Activated CD4-positive, alpha-beta T cell treated with anti-CD3 and anti-CD28 coated beads, Interleukin-2, Interleukin-4, amounts not matched to agents 100 ng/mL and 50 ng/mL, durations not matched to agents 16 hours and 8 hours (primary cell): ENCODE measurements at places on chromosomes 6 and 20.

GRCh38 chr20:48799328-48800105 lies 28.3 kb downstream of the PREX1 start:
- DNase-seq, result no peak

DNA sequence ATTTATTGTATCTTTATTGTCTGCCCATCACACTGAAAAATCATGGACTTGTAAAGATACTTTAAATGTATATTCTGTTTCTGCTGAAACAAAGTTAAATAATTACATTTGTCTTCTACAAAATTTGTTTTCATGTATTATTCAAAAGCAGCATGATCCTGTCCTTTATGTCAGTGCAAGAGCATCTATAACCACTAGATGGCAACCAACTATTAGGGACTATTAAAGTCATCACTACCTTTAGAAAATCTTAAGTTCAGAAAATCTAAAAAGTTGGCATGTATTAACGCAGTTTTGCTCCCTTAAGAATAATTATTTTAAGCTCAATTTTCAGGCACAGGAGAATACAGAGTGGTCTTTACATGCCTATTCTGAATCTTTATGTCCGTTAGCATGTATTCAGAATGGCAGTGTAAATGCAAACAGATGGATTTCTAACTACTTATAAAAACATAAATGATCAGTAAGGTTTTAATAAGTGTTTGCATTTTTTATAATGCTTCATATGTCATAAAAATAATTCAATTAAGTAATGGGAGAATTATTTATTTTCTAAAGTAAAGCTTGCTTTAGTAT lies 17.8 kb downstream of the TMEM30A start:
- DNase-seq, result peak; percentile 24

DNA sequence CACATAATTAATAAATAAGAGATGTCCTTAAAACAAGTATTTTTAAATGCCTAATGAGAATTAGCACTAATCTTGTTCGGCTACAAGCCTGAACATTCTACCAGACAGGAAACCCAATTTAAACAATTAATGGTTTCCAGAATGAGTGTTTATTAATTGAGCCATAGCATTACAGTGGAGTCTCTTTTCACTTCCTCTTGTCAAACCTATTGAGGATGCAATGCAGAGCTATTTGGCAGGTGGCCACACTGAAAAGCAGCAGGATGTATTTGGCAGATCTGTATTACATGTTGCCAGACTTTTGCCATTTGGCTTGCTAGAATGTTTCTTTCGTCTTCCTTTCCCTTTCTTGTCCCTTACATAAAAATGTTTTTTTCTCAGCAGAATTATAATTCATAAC lies 475.2 kb upstream of the MARCKS start:
- DNase-seq, result no peak

GRCh38 chr6:24788031-24788665 lies 10.6 kb downstream of the ARMH2 start:
- DNase-seq, result no peak

GRCh38 chr20:57092112-57092899 lies 174.1 kb downstream of the BMP7 start:
- DNase-seq, result peak; percentile 62

GRCh38 chr20:12597551-12597950 lies 411.2 kb upstream of the SPTLC3 start:
- no peak for DNase-seq

DNA sequence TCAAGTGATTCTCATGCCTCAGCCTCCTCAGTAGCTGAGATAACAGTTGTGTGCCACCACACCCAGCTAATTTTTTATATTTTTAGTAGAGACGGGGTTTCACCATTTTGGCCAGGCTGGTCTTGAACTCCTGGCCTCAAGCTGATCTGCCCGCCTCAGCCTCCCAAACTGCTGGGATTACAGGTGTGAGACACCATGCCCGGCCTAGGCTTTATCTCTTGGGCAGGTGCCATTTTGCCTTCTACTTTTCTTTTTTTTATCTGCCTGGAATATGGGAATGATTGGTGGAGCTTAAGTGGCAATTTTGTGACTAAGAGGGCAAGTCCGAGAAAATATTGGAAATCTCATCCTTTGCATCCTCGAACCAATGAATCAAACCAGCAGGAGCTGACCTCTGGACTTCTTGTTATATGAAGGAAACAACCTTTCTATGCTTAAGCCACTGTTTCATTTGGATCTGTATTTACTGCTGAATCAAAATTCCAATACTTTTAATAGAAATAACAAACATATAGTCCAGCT lies 128.9 kb upstream of the ZNF217 start:
- no peak for DNase-seq

DNA sequence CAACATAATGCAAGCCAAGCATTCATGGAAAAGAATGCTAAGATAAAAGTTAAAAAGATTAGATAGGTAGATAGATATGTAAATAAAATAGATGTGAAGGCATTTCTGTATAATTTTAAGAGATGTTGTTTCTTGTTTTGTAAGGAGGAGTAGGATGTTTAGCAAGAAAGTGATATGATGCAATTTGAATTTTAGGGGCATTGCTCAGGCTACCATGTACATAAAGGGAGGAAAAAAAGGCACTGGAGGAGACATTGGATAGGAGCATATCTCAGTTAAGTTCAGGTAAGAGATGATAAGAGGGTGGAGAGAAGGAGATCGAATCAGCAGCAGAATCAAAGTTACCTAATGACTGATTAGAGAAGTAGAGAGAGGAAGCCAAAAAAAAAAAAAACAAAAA lies 194.7 kb downstream of the TENT5A start:
- no peak for DNase-seq

DNA sequence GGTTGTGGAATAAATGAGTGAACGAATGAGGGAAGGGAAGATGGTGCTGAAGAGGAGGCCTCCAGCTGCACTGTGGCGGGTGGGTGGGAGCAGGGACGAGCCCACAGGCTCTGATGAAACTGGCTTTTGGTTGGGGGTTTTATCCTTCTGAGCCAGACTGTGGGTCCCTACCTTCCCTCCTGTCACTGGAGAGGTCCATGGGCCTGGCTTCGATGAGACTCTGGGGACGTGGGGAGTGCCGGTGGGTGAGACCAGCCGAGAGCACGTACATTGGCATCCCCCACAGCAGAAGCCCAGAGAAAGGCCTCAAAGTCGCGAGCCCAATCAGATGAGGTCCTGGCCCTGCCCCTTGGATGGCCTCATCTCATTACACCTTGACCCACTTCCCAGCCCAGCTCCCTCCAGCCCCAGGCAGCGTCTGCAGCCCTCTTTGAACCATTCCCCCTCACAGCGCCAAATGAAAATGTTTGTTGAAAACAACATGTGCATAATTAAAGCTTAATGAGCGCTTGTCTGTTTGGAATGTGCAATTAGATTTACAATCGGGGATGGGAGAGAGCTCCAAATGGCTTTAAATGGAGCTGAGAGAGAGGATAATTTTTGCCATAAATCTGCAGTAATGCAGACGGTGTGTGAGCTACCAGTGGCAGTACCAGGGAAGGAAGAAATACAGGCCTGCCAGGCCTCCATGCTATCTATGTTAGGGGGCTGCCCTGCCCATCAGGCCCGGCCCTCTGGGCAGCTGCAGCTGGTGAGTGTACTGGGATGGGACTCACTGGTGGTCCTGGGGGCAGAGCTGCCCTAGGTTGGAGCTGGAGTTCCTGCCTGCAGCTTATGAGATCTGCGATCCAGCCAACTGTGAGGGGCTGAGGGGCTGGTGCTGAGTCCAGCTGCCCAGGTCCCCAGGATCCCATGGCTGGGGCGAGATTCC lies 47.2 kb downstream of the TOX2 start:
- no peak for DNase-seq

GRCh38 chr20:5196149-5196548 lies 69.3 kb downstream of the CDS2 start:
- no peak for DNase-seq

GRCh38 chr6:168165891-168166290 lies 86.9 kb upstream of the FRMD1 start:
- no peak for DNase-seq

DNA sequence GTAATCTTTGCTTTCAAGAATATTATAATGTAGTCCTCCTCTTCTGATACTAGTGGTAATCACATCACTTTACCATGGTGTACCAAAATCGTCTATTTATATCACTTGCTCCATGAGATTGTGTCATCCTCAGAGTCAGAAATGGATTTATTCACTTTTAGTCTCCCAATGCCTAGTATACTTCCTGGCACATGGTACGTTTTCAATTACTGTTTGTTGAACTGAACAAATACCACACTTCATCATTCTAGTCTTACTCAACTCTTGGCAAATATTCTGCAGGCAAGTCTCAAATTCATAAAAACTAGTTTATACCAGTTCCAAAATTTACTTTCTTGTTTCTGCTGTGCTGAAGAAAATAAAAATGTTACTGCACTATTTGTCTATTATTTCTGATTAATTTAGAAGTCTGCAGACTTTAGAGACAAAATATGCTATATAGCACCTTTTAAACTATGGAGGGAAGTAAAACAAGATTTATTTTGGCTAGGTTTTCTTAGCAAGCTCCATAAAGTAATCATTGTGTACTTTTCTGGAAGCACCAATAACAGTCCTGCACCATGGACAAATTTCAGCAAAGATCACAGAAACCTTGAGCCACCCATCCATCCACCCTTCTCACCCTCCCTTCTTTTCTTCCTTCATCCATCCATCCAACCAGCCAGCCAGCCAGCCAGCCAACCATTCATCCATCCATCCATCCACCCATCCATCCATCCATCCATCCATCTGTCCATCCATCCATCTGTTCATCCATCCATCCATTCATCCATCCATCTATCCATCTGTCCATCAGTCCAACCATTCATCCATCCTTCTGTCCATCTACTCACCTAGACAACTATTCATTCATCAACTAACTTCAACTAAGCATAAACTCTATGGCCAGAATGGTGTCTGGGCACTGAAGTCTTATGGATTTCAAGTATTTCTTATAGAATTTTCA lies 102.1 kb upstream of the STMND1 start:
- no peak for DNase-seq

DNA sequence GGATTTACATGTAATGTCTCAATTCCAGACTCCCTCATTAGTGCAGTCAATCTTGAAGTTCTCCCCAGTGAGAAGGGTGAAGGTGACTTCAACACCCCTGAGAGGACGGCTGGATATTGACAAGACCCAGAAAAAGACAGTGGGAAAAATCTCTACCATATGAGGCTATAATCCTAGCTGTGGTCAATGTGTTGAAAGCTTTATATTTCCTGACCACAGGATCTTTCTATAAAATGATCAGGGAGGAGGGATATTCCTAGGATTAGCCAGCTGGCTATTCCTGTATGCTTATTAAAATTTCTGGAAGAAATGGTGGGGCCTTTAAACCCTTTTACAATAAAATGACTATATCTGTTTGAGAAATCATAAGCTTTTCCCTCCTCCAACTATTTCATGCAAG lies 43.0 kb downstream of the TFAP2B start:
- DNase-seq, result no peak

DNA sequence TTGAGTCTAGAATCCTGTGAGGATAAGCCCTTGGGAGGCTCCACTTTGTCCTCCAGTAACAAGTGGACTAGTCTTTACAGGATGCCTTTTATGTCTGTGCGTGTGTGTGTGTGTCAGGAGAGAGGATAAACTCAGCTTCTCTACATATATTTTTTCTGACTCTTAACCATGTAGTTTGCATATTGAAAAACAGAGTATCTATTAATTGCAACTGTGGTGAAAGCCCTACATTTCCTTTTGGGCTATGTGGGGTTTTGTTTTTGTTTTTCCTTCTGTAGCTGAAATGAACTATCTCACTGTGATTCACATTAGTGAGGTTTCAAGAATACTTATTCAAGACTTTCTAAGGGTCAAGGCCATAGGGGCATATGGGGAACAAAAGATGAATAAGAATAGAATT lies 17.7 kb downstream of the TPBG start:
- no peak for DNase-seq

GRCh38 chr6:165600606-165601005 lies 62.4 kb downstream of the PDE10A start:
- DNase-seq, result no peak

DNA sequence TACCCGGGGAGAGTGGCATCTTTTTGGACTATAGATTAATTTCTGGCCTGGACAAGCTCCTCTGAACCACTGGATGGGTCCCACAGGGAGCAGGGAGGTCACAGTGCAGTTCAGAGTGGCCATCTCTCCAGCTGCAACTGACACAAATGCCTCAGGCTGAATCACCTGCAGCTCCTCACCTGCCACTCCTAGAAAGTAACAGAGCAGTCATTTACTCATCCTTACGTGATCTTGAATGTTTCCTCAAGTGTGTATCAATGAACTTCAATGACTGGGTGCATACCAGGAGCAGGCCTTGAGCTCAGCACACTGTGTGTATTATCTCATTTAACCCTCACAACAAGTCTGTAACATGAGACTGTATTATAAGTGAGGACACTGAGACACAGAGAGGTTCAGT lies 40.0 kb upstream of the SIRPG start:
- no peak for DNase-seq

GRCh38 chr20:42093542-42094440 lies 475.6 kb upstream of the CHD6 start:
- DNase-seq, result no peak

GRCh38 chr6:11601776-11602605 lies 64.4 kb downstream of the TMEM170B start:
- no peak for DNase-seq

GRCh38 chr6:159466926-159467325 lies 226.1 kb downstream of the SOD2 start:
- no peak for DNase-seq

- DNase-seq, result no peak
These were observed 79.2 kb downstream of the CBFA2T2 start for GRCh38 chr20:33568868-33569801.

GRCh38 chr6:72755752-72756151 lies 133.9 kb downstream of the KCNQ5 start:
- DNase-seq, result no peak

DNA sequence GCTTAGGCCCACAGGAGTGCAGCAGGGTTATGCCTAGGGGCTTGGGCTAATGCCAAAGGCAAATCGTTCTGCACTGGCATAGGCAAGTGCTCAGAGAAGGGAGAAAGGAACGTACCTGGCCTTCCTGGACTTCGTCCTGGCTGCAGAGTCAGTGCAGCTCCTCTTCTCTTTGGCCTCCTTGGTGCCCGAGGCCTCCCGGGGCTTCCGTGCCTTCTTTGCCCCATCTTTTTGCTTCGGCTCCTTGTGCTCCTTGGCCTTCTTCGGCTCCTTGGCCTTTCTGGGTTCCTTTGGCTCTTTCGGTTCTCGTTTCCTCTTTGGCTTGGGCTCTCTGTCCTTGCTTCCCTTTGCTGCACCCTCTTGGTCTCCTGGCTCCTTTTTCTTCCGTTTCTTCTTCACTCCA lies 85.2 kb downstream of the CHD6 start:
- no peak for DNase-seq

GRCh38 chr20:34459209-34459897 lies 56.9 kb upstream of the DYNLRB1 start:
- DNase-seq, result no peak

DNA sequence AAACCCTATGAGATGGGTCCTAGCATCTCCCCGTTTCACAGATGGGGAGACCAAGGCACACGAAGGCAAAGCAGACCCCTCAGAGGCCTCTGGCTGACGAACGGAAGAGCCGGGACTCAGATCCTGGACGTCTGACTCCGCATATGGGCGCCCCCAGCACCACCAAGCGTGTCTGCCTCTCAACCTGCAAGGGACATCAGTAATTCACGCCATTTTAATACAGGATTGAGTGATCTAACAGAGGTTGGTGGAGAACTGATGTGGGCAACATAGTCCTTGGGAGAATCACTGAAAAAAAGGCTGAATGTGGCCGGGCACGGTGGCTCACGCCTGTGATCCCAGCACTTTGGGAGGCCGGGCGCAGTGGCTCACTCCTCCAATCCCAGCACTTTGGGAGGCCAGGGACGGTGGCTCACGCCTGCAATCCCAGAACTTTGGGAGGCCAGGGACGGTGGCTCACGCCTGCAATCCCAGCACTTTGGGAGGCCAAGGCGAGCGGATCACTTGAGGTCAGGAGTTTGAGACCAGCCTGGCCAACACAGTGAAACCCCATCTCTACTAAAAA lies 206.6 kb downstream of the DLL1 start:
- DNase-seq, result no peak
